Germinal center (tissue), 1 donor: ENCODE measurements at places on chromosomes 11 and 22.
A peak's percentile ranks its signal among the peaks of the same experiment; 100 is the strongest.

GRCh38 chr11:7977232-7977917, 9.8 kb upstream of the EIF3F start:
- DNase-seq = no peak

- DNase-seq = no peak
Observed at GRCh38 chr11:35003186-35003585, 86.8 kb downstream of the PDHX start.

- no peak for DNase-seq
Observed at GRCh38 chr11:45247433-45247832, 38.7 kb downstream of the SYT13 start.

- no peak for DNase-seq
Observed at GRCh38 chr11:120467627-120468026, 43.9 kb upstream of the GRIK4 start.

DNA sequence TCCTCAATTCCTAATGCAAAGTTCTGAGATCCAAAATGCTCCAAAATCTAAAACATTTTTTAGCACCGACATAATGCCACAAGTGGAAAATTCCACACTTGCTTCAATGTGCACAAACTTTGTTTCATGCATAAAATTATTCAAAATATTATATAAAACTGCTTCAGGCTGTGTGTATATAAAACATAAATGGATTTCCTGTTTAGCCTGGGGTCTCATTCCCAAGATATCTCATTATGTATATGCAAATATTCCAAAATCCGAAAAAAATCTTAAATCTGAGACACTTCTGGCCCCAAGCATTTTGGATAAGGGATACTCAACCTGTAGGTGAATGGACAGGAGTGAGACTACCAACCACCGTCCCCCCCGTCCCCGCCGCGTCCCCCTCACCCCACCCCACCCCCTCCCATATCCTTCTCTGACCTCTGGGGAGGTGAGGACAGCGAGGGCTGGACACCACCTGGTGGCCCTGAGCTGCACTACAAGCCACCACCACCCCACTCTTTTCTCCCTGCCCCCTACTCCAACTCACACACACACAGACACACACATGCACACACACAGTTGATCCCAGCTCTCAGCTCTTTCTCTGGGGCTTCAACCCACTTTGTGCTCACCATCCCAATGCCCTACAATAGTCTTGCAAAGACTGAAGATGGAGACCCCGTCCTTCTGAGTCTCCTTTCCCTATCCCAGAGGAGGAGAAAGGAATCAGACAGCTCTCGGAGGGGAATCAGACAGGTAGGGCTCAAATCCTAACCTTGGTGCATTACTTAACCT, 101.0 kb downstream of the PDE2A start:
- DNase-seq = no peak

GRCh38 chr11:131579932-131580387, 209.5 kb downstream of the NTM start:
- DNase-seq = peak; percentile 7

DNA sequence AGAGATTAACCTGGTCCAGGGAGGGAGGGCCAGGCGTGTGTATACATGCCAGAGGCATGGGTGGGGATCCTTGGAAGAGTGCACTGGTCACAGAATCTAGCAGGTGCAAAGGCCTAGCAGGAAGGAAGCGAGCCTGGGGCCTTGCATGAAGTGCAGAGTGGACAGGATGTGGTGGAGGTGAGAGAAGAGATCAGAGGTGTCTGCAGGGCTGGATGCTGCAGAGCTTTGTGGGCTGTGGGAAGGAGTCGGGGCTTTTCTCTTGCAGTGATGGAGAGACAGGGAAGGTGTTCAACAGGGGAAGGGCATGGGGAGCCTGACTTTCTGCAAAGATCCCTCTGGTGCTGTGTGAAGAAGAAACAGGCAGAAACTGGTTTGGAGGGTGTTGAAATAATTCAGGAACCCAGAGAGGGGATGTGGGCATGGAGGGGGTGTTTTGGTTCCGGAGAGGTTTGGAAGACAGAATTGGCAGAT, 2.5 kb upstream of the TPST2 start:
- DNase-seq = no peak

GRCh38 chr11:62166371-62166770, 23.6 kb upstream of the SCGB1D1 start:
- no peak for DNase-seq

- no peak for DNase-seq
Observed at GRCh38 chr11:12108875-12109453, 1.4 kb upstream of the MICAL2 start.

- no peak for DNase-seq
Observed at GRCh38 chr22:39577366-39577765, 6.8 kb downstream of the CACNA1I start.

- no peak for DNase-seq
Observed at GRCh38 chr11:120658071-120658423, 146.5 kb downstream of the GRIK4 start.

- DNase-seq = no peak
Observed at GRCh38 chr11:7787239-7787638, 9.5 kb downstream of the OR5P2 start.

- DNase-seq = no peak
Observed at GRCh38 chr11:3939211-3939610, 83.7 kb downstream of the STIM1 start.

DNA sequence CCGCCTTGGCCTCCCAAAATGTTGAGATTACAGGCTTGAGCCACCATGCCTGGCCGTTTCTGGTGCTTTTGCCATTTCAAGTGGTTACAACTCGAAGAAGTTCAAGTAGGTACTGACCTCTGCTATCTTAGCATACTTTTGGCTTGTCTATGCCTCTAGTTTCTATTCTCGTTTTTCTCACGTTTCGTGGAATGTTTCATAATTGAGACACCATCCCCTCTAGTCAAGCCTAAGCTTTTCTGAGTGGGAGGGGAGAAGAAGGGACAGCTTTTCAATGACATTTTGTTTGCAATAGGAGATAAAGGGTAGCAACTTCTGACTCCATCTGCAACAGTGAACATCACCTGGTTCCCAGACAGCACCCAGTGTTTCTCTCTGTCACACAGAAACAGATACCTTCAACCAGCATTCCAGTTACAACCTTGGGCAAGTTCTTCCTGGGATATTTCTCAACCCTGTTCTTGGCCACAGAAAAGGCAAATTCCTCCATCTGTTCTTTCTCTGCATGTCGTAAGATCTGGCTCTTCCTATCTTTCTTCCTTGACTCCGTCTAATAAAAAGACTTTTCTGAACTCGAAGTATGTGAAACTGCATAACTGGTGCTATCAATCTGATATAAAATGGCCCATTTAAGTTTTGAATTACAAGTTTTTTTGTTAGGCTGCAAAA, 25.5 kb downstream of the DDI1 start:
- no peak for DNase-seq

- DNase-seq = no peak
Observed at GRCh38 chr11:103031834-103032233, 60.1 kb downstream of the DCUN1D5 start.

- DNase-seq = peak; percentile 79
Observed at GRCh38 chr11:73386016-73386415, 9.8 kb downstream of the RELT start.

- DNase-seq = no peak
Observed at GRCh38 chr11:78099666-78100065, 20.0 kb upstream of the NDUFC2 start.

DNA sequence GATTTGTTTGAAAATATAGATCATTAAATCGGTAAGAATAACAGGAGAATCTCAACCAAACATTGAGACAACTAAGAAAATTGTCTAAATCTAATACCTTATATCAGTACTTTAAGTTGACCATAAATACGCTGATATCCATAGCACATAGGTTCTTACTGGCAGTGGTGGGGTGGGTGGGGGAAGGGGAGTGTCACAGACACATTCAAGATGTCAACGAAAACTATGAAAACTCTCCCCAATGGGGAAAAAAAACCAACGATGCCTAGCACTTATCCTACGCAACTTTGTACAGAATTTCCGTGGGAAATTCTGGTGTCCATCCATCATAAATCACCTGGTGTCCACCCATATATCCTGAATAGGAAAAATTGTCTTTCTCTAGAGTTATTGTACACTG, 6.2 kb downstream of the GRAP2 start:
- DNase-seq = no peak

- no peak for DNase-seq
Observed at GRCh38 chr22:41551877-41552582, 7.8 kb upstream of the POLR3H start.

DNA sequence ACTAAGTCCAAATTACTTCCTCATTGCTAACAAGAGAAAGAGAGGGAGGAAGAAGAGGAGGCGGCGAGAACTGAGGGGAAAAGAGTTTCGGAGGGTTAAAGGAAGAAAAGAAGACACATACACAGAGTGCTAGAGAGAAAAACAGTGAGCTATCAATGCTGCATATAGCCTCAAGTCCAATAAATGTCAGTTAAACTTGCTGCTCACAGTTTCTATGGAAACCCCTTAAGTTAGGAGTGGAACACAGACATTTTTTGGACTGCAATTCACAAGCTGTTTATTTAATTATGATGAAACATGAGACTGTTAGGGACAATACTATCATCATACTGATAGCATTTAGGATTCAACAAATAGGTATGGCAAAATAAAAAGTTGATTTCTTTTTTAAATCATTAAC, 1320.4 kb downstream of the LRRC4C start:
- no peak for DNase-seq
